ENCODE measurements at places on chromosomes 7 and 10.

- DNase-seq: no peak
Observed at GRCh38 chr7:93231259-93231658, 907 bp upstream of the VPS50 start.

GRCh38 chr10:90701428-90701827 lies 156.4 kb downstream of the HTR7 start:
- DNase-seq: no peak

GRCh38 chr7:157603005-157603404 lies 266.2 kb downstream of the DNAJB6 start:
- no peak for DNase-seq

- no peak for DNase-seq
Observed at GRCh38 chr10:4658777-4659176, 167.2 kb upstream of the AKR1E2 start.

- DNase-seq: no peak
Observed at GRCh38 chr7:111029574-111030251, 61.2 kb upstream of the LRRN3 start.

DNA sequence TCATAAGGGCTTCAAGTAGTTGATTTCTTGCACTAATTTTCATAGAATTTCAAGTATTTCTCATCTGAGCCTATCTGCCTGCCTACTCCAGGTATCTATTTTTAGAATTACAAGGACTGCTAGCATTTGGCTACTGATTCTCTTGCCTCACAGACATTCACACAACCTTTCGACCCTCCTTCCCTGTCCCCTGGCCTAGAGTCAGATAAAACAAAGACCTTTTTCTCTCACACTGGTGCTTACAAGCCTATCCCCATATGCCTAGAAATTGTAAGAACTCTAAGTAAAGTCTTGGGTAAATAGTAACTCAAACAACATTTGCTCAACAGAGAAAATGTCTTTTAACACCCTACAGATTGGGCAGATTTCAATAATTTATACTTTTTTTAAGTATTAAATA lies 6.3 kb downstream of the GPAM start:
- DNase-seq: no peak

- no peak for DNase-seq
Observed at GRCh38 chr7:138377306-138377705, 82.8 kb upstream of the TRIM24 start.
